Right cardiac atrium (tissue), 5 donors: ENCODE measurements at places on chromosomes 5 and 9. TPM values are rescaled to one million over a fixed set of nuclear protein-coding genes. Genes with fewer than 3 reads are reported as not detected.

NR5A1 gene
- not detected for total RNA-seq

CANX gene
- 512 TPM for total RNA-seq

SPAAR gene
- total RNA-seq = 8.0 TPM

MEGF9 gene
- total RNA-seq = 12.8 TPM

GRCh38 chr5:154084062-154084639 lies 45.4 kb downstream of the MFAP3 start:
- no peak for DNase-seq

GRCh38 chr5:116272281-116272941 lies 187.6 kb downstream of the COMMD10 start:
- no peak for DNase-seq

DNA sequence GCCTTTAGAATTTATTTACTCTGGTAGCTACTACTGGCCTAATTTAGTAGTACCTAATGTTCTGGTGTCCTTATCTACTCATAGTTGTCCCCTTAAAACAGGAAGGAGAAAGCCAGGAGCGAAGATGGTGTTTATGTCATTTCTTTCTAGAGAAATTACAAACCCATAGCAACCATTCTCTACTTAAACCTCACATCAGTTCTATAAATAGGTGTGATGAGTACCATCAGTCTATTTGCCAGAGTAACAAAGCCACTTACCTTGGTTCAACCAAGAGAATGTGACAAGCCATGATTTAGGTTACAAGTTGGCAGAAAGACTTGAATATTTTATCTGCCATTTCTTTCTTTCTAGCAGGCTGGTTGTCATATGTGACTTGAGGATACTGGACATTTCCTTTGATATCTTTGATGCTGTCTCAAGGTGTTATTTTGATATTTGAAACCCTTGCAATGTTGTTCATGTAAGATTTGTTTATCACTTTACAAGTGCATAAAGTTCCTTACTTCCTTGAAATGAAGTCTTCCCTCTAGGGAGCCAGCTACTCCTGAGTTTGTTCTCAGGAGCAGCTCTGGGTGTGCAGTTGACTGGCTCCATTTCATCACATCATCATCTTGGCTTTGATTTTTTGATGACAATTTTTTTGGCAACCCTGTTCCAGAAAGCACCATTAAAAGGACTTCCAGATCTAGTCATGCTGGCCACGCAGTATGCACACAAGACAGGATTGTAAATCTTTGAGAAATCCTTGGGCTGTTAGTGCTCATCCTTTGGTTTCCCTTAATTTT lies 286.8 kb downstream of the ARHGAP26 start:
- DNase-seq = no peak
